T-helper 17 cell (primary cell): ENCODE measurements at places on chromosomes 6 and 20. TPM values are rescaled to one million over a fixed set of nuclear protein-coding genes. Genes with fewer than 3 reads are reported as not detected.

DNA sequence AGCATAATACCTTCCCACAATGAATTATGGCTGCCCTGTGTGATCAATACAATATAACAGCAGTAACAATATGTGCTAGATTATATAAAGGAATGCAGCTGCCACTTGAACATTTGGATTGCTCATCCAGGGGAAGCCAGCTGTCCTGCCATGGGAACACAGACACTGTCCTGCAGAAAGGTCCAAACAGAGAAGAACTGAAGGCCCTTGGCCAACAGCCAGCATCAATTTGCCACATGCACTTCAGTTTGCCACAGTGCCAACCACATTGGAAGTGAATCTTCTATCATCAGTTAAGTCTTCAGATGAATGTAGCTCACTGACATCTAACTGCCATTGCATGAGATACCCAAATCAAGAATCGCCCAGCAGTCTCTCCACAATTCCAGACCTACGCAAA, 332.4 kb downstream of the PRKN start:
- no peaks in the 10 kb centered on the region for H3K4me1 ChIP-seq
- H3K4me3 ChIP-seq = no peak overlapping the region
- no peaks in the 10 kb centered on the region for H3K36me3 ChIP-seq
- no peaks in the 10 kb centered on the region for H3K27me3 ChIP-seq
- H3K27ac ChIP-seq = no peak overlapping the region

The BTBD3 gene
- 2.4 TPM for total RNA-seq

The GNAS-AS1 gene
- 0.72 TPM for total RNA-seq

DNA sequence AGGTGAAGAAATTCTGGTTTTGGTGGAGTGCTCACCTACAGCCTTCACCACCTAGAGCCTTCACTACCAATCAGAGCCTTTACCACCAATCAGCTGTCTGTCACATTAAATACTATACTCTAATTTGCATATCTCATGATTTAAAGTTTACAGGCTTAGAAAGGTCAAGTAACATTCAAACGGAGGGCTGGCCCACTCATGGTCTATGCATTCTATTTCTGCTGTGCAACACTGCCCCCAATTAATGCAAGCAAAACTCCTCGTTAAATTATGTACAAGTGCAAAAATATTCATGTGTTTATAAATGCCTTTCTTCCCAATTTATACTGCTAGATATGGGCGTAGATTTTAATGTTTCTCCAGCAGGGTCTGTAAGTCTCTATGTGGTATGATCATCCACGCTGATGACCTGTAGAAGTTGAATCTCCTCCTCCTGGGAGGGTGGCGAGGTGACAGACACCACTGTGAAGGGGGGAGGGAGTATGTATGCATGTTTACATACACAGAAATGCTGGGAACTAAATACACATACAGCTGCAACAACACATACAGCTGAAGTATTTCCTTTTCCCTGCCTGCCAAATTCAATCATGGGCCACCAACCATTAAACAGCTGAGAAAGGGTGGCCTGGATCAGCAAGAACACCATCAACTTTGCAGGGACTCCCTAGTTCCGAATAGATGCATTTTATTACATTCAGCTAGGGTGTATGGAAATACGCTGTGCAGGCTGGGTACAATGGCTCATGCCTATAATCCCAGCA, 13.1 kb downstream of the RRAGD start:
- H3K36me3 ChIP-seq = no peaks in the 10 kb centered on the region
- peaks cover 8% of the 10 kb centered on the region for H3K4me1 ChIP-seq
- no peak overlapping the region for H3K4me3 ChIP-seq
- DNase-seq = no peak

DNA sequence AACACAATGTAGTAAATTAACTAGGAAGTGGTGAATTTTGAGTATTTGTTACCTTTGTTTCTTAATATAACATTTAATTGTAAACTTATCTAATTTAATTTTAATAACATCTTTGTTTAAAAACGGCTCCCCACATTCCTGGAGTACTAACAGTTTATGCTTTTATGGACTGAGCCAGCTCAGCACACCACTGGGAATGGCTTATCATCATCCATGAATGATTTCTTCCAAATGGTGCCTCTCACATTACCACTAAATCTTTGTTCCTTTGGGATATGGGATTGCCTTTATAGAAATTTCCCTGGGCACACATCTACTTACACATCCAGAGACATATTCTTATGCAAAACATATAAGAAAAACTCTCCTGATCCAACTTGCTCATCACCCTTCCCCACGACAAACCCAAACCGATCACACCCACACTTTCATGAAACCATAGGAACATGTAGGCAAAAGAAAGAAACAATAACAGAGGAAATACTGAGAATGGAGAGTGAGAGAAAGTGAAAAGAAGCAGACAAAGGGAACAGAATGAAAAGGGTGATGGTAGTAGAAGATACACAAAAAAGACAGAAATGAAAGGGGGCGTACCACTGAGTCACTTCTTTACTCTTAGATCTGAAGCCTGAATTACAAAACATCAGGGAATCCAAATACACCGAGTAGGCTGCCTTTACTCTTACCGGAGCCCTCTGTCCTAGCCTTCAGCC, 58.5 kb upstream of the KCNK16 start:
- H3K4me1 ChIP-seq = peaks cover 3% of the 10 kb centered on the region
- peaks cover under 1% of the 10 kb centered on the region for H3K36me3 ChIP-seq
- DNase-seq = no peak
- peaks cover 41% of the 10 kb centered on the region for H3K27me3 ChIP-seq

GRCh38 chr6:117557951-117558350, 44.4 kb downstream of the GOPC start:
- H3K4me1 ChIP-seq = peaks cover 2% of the 10 kb centered on the region
- no peak overlapping the region for H3K4me3 ChIP-seq
- H3K27ac ChIP-seq = no peak overlapping the region
- no peaks in the 10 kb centered on the region for H3K36me3 ChIP-seq

DNA sequence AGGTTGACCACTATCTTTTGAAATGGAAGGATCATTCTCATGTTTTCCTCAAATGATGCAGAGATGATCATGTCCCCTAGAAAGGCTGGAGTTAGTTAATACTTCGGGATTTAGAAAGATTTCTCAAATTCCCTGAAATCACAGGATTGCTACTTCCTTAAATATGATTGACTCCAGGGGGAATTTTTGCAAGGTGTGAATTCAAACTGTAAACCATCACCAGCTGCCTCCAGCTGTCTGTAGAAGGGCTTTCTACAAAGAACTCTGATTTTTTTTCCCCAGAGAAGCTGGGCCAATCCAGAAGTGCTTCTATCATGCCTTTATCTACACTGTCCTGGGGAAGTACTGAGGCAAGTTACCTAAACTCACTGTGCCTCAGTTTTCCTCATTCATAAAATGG, 114.5 kb downstream of the EDN1 start:
- no peak overlapping the region for H3K27ac ChIP-seq
- H3K27me3 ChIP-seq = peaks cover 13% of the 10 kb centered on the region
- no peaks in the 10 kb centered on the region for H3K4me1 ChIP-seq
- no peak overlapping the region for H3K4me3 ChIP-seq
- no peak for DNase-seq
- no peaks in the 10 kb centered on the region for H3K36me3 ChIP-seq

The OVOL2 gene
- not detected for total RNA-seq

DNA sequence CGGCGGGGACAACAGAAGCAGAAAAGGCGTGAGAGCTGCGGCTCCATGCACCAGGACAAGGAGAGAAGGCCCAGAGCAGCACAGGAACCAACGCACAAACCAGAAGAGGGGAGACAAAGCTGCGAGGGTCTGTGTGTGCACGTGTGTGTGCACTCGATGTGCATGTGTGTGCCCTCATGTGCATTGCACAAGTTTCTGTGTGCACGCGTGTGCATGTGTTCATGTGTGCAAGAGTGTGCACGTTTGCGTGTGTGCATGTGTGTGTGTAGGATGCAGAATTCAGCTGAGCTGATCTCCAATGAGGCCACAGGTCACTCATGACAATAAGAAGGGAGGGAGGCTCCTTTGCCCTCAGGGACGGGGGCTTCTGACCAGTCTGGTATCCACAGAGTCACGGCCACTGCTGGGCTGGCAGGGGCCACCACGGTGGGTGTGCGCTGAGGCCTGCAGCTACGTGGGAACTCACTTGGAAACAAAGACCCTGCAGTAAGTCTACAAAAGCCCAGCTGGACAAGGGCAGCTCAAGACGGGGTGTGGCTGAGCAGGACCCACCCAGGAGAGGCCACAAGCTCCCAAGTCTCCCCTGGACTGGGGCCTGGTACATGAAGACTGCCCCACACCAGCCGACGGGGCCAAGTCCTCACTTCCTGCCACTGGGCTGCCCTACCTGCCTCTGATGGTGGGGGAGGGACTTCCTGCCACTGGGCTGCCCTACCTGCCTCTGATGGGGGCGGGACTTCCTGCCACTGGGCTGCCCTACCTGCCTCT, 48.1 kb upstream of the CHRNA4 start:
- peaks cover 8% of the 10 kb centered on the region for H3K4me1 ChIP-seq
- no peak overlapping the region for H3K4me3 ChIP-seq
- H3K36me3 ChIP-seq = peaks cover 3% of the 10 kb centered on the region
- H3K27me3 ChIP-seq = peaks cover 6% of the 10 kb centered on the region
- H3K27ac ChIP-seq = no peak overlapping the region

The PDYN gene
- total RNA-seq = not detected

DNA sequence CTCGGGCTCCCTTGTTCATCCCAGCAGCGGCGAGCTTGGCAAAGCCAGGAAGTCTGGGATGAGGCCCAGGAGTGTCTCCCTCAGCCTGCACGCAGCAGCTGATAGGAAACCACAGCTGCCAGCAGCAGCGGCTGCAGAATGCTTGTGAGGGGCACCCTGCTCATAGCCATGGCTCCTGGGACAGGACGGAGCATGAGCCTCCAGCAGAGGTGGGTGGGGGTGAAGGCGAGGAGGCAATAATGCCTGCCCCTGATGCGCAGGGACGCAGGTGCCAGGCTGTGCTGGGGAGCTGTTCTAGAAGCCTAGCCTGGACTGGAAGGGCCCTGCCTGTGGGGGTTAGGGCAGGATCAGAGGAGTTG, 157.9 kb downstream of the CD83 start:
- DNase-seq = no peak
- peak overlapping the region; percentile 84 for H3K4me3 ChIP-seq
- H3K4me1 ChIP-seq = peaks cover 45% of the 10 kb centered on the region
- peak overlapping the region; percentile 11 for H3K27ac ChIP-seq
